ENCODE measurements at places on chromosomes 16 and 17.

- no peak for DNase-seq
These were observed 190.1 kb upstream of the SALL1 start for GRCh38 chr16:51341204-51341603.

- no peak for DNase-seq
These were observed 3.7 kb downstream of the KLHDC4 start for GRCh38 chr16:87762071-87762571.

DNA sequence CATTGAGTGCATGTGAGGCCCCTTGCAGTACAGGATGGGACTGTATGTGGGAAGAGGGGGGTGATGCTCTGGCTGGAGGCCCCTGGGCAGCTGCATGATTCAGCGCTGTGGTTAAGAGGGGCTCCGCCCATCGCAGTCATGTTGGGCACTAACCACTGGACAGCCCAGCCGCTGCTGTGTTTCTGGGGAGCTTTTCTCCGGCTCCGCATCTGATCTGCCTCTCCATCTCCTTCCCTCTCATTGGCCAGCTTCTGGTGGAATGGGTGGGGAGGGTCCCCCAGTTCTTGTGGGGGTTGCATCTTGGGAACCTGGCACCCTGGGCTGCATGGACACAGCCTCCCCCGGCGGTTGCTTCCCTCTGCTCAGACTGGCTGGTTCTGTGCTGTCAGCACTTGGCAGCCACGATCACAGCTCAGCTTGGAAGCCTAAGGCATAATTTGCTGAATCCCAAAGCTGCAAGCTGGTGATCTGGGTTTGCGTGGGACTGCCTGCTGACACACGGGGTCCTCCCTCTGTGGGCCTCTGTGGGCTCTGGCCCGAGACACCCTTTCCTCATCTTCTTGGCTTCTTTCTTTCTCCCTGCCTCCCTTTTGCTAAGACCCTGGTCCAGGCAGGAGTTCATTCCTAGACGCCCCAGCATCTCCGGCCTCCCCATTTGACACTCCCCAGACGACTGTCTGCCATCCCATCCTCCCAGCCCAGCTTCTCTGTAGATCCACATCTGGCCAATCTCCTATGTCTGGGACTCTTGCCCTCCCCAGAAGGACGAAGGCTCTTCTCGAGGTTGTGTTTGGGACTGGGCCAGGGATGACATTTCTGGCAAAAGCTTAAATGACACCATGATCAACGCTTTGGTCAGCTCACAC lies 168.3 kb downstream of the SEC14L1 start:
- DNase-seq: no peak

DNA sequence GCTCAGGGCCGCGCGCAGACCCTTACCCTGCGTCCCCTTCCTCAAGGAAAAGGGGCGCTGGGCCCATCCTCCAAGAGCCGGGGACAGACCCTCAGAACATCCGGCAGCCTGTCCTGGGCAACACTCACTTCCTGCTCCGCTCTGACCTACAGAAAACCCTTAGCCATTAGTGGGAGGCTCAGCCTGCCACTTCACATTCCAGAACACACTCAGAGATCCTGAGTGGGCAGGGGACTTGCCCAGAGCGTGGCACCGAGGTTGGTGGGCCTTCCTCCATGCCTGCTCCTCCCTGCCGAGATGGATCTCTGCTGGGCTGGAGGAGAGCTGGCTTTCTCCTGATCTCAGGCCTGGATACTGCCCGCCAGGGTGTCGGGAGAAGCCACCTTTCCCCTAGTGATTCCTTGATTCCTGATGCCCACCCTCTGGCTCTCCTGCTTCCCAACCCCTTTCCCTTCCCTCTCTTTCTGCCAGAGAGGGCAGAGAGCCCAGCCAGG lies 1.5 kb downstream of the SCARF1 start:
- no peak for DNase-seq

DNA sequence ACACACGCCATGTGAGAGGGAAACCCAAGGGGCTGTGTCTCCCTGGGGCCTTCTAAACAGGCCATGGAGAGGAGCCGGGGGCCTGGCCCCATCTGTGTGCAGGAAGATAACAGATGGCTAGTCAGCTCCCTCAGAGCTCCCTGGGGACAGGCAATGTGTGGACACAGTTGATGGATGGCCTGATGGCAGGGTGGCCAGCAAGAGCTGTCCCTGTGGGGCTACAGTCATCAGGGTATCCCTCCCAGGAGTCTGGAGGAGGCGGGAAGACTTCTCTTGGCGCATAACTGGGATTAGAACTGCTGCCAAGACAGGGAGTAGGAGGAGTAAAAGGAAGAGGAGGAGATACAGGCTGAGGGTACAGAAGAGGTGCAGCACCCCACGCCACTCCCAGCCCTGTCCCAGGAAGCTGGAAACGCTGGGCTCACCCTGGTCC lies 17.3 kb downstream of the MYO18A start:
- DNase-seq: no peak

DNA sequence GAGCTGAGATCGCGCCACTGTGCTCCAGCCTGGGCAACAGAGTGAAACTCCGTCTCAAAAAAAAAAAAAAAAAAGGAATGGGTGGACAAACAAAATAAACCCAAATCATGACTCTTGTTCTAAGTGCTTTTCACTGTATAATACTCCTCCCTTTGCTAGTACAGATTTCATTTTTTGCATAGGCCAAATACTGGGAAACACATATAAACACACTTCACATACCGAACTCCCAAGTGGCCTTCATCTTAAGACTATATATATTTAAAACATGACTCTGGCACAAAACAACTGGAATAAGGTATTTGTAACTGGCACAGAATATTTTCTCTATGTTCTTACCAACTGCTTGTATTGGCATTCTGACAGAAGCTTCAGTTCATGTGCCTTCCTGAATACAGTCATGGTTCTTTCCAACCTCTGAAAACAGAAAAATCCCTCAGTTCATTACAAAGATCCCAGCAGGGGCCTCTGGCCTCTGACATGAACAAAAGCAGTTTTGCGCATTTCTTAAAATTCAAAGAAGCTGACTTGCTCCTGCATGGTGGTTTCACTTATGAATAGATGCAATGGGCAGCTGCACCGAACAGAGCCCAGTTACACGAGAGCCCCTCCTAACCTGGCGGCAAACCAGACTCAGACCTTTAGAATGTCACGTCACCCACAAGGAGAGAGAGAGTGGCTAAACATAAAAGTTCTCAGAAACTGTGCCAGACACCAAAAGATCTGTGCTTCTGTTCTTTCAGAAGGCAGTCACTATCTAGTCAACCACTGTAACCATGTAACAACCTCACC lies 19.1 kb upstream of the COPRS start:
- DNase-seq: no peak

GRCh38 chr17:49694847-49695697 lies 12.7 kb downstream of the SLC35B1 start:
- peak; percentile 53 for DNase-seq

- no peak for DNase-seq
These were observed 35.4 kb downstream of the SLC6A4 start for GRCh38 chr17:30200106-30200505.

GRCh38 chr17:6927290-6928126 lies 68.3 kb upstream of the ALOX12 start:
- no peak for DNase-seq

GRCh38 chr16:57348327-57348726 lies 10.3 kb upstream of the CCL22 start:
- no peak for DNase-seq

- no peak for DNase-seq
These were observed 10.9 kb downstream of the SLC13A2 start for GRCh38 chr17:28484296-28484695.

GRCh38 chr16:2532494-2533141 lies 1.4 kb upstream of the CEMP1 start:
- no peak for DNase-seq

DNA sequence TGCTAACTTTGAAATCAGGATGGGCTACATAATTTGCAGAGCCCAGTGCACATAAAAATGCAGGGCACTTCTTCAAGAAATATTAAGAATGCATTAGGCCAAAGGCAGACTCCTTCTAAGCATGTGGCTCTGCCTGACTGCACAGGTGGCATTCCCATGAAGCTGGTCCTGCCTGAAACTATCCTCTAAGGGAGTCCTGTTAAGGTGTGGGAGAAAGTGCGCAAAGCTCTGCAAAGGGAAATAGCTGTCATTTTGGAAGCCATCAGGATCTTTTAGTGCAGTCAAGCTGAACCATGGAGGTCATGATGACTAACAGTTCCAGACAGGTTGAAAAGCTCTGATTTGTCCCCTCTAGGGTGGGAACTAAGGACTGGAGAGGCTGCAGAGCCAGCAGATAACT lies 41.9 kb upstream of the CRHR1 start:
- DNase-seq: no peak

DNA sequence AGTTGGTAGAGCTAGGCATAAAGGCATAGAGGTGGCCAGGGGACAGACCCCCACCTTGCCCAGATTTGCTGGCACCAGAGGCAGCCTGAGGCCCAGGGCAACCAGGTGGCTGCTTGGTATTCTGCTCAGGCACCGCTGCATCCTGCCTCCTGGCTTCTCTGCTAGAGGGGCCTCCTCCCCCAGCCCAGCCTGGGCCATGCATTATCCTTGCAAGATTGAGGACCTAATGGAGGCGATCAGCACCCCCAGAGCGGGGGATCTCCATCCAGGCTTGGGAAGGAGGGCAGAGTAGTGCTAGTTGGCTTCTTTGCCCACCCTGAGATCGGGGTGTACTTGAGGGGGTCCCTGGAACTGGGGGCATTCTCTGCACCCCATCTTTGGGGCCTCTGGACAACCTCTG lies 23.8 kb downstream of the CDK5RAP3 start:
- DNase-seq: no peak

GRCh38 chr17:9899280-9900043 lies 5.6 kb downstream of the RCVRN start:
- DNase-seq: no peak

DNA sequence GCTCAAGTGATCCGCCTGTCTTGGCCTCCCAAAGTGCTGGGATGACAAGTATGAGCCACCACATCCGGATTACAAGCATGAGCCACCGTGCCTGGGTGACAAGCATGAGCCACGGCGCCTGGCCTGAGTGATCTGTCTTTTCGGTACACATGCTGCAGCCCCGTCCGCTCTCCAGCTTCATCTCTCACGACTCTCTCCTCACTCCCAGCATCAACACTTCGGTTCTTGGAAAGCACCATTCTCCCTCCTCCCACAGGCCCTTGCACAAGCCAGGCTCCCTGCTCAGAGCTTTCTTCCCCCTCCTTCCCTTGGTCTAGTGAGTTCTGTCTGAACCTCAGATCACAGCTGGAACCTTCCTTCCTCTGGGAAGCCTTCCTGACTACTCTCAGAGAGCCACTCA lies 6.5 kb upstream of the NCBP3 start:
- no peak for DNase-seq

All from HEK293T (cell line).